Suppressor macrophage treated with lipopolysaccharide for 4 hours (primary cell): ENCODE measurements at places on chromosomes 7 and 10.

DNA sequence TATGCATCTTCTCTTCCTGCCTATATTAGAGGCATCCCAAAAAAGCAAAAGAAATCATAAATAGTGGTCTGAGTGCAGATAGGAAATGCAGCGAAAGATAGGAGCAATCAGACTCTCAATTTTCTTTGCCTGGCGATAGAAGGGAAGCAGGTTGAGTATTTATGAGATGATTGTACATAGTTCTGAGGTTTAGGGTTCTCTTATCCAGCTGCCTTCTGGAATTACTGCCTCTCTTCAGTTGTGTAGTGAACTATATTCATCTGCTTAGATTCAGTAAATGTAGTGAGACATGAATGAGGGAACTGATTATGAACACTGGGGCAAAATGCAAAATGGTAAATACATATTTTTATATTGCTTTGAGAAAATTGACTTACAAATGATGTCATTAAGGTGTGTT lies 93.0 kb upstream of the CYP26C1 start:
- no peak for DNase-seq

DNA sequence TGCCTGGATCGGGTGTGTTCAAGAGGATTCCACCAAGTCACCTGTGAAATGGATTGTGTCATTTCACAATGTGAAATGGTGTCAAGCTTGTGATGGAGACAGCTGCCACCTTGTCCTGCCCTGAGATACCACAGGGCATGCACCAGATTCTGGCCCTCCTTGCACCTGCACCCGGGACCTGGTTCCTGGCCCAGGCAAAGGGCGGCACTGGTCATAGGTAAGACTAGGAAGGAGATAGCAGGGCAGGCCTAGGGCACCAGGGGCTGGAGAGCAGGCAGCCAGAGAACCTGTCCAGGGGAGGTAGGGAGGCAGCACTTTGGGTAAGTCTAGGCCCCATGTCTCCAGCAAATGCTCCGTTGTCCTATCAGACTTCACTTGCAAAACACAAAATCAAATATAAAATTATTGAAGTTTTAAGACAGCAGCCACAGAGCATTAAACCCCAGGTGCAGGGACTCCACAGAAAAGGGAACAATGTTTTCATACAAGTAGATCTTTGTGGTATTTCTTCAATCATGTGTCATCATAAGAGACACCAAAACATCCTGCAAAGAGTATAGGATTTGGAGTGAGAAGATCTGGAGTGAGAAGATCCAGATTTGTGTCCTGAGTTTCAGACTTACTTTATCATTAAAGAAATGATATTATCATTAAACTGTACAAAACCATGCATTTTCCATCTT lies 22.7 kb upstream of the ZNF800 start:
- no peak for DNase-seq

DNA sequence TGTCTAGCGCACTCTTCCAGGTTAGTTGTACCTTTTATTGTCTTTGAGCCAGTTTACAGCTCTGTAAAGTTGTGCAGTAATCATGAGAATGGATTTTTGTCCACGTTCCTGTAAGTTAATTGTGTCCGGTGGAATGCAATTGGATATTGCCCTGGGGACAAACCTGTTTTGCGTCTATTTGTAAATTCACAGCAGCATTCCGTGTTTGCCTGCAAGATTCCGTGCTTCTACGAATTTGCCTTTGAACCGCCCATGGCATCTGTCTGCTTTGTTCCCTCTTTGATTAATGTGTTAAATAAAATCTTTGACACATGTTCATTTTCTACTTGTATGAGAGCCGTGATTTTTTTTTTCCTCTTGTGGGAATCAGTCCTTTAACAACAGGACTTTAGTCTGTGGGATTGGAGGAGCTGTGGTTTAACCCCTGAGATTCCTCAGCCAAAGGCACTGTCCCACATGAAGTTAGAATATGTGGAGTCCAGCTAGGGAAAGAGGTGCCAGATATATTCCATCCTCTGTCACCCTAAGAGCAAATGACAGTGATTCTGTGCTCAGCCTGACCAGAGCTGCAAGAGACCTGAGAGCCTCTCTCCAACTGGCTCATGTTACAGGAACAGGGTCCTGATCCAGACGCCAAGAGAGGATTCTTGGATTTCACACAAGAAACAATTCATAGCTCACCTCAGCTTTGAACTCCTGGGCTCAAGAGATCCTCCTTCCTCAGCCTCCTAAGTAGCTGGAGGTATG lies 126.3 kb downstream of the COL26A1 start:
- no peak for DNase-seq

DNA sequence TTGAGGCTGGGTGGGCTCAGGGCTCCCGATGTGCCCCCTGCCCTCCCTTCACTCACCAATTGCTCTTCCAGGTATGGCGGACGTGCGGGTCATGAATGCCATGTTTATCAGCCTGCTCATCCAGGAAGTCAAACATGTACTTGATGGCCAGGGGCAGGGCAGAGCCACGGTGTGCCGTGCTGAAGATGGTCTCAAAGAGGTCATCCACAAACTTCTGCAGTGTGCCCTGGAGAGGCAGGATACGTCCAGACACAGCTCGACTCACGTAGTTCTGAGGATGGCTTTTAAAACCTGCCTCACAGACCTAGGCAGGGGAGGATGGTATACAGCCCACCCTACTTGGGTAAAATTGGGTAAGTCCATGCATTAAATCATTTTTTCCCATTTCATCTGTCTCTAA lies 431.2 kb downstream of the PLXNA4 start:
- DNase-seq, result no peak

DNA sequence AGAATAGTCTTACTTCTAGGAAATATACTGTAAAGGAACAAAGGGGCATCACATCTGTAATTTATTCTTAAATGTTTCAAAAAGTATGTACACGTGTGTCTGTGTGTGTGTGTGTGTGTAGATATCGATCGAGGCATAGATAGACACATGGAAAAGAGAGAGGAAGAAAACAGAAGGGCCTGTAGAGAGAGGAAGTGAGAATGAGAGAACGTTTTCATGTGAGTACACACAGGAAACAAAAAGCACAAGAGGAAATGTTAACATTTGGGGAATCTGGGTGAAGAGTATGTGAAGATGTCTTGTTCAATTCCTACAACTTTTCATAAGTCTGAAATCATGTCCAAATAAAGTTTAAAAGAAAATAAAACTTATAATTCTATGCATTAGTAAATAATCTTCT lies 286.5 kb upstream of the SORCS1 start:
- DNase-seq, result no peak

DNA sequence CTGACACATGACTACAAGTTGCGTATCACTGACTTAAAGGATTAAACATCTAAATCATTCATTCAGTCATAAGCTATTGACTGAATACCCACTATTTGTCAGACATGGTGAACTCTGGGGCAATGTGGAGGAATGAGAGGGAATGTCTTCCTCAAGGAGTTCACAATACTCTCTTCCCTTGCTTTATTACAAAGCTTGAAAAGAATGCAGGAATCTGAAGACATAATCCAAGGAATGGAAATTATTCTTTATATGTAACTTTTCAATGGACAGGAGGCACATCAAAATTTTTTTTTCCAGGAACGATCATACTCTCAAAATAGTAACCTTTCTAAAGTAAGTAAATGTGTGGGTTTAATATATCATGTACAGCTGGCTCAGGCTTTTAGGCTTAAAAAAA lies 111.9 kb downstream of the ATXN7L1 start:
- DNase-seq, result no peak

GRCh38 chr7:44415510-44415909 lies 74.9 kb downstream of the NUDCD3 start:
- no peak for DNase-seq

GRCh38 chr10:2230478-2230877 lies 493.2 kb upstream of the ADARB2 start:
- no peak for DNase-seq

DNA sequence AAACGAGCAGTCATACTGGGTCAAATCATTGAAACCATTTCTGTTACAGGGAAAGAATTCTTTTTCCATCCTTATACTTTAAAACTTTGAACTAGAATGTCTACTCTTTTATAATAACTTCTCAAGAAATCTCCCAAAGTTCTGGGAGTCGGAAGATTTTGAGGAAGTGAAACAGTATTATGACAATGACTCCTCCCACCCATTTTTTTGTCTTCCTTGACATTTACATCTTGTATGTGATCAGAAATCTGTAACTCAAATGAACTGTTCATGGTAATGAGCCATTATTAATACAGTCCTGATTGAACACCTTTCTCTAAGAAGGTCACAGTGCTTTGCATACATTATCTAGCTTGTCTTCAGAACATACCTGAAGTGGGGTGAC lies 227.4 kb downstream of the CELF2 start:
- peak; percentile 74 for DNase-seq

- DNase-seq, result no peak
These were observed 5.6 kb upstream of the PAX2 start for GRCh38 chr10:100739517-100740368.

- DNase-seq, result no peak
These were observed 381.1 kb upstream of the ZMIZ1 start for GRCh38 chr10:78687626-78688025.

GRCh38 chr10:11639849-11640764 lies 28.7 kb upstream of the USP6NL start:
- no peak for DNase-seq

DNA sequence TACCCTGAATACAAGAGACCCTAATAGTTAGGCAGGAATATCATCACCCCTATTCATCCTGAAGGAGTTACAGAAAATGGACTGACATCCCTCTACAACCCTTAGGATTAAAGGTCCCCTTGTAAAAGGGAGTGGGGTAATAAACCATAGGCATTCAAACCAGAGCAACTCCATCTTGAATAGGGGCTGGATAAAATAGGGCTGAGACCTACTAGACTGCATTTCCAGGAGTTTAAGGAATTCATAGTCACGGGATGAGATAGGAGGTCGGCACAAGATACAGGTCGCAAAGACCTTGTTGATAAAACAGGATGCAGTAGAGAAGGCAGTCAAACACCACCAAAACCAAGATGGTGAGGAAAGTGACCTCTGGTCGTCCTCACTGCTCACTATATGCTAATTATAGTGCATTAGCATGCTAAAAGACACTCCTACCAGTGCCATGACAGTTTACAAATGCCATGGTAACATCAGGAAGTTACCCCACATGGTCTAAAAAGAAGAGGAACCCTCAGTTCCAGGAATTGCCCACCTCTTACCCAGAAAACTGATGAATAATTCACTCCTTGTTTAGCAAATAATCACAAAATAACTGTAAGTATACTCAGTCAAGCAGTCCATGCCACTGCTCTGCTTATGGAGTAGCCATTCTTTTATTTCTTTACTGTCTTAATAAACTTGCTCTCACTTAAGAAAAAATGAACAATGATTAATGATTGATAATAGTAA lies 37.2 kb downstream of the CUBN start:
- peak; percentile 32 for DNase-seq

DNA sequence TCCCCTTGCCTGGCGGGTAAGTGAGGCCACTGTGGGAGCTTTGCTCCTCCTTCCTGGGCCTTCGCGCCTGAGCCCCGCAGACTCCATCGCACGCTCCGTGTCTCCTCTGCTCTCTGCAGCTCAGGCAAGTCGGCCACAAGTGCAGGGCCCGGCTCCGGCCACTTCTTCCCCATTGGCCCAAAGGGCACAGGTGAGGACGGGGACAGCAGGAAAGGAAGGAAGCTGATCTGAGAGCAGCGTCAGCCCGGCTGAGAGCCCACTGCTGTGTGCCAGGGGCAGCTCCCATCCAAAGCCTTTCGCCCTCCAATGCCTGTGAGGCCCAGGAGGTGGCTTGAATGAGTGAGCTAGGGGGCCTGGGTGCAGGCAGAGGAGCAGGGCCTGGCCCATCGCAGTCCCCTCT lies 33.7 kb upstream of the RHEB start:
- no peak for DNase-seq

DNA sequence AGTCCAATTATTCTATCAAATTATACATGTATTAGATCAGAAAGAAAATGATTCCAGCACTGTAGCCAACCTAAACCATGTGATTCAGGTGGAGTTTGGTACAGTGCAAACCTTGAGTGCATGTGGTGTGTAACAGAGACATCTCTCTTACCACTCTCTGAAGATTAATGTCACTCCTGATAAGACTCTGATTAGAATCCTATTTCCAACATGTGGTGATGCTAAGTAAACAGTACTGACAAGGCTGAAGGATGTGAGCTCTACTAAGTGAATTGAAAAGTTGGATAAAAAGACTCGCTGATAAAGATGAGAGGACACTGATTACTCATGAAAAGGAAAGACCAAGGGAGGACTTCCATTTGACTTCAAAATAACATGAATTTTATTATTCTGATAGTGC lies 232.0 kb downstream of the SDK1 start:
- DNase-seq, result no peak

GRCh38 chr7:134954197-134955082 lies 31.9 kb upstream of the AGBL3 start:
- DNase-seq, result peak; percentile 54

- no peak for DNase-seq
These were observed 638.4 kb downstream of the GALNT17 start for GRCh38 chr7:71770269-71770907.

DNA sequence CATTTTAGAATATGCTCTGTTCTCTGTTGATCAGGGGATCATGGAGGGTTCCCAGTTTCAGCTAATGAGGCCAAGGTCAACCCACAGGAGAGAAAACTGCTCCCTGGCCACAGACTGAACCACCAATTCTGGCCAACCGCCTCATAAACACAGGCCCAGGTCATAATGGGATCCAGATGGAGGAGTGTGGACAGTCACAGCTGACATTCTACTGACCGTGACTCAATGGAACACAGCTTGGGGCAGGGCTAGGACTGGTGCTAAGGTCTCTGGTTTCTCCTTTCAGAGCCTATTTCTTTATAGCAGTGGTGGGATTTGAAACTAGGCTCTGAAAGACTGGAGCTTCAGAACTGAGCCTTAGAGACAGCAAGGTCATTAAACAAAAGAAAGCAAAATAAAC lies 68.3 kb downstream of the HIPK2 start:
- DNase-seq, result no peak

- peak; percentile 61 for DNase-seq
These were observed 2.8 kb downstream of the KCTD7 start for GRCh38 chr7:66631471-66631870.

GRCh38 chr10:1155791-1156615 lies 99.8 kb downstream of the WDR37 start:
- no peak for DNase-seq

DNA sequence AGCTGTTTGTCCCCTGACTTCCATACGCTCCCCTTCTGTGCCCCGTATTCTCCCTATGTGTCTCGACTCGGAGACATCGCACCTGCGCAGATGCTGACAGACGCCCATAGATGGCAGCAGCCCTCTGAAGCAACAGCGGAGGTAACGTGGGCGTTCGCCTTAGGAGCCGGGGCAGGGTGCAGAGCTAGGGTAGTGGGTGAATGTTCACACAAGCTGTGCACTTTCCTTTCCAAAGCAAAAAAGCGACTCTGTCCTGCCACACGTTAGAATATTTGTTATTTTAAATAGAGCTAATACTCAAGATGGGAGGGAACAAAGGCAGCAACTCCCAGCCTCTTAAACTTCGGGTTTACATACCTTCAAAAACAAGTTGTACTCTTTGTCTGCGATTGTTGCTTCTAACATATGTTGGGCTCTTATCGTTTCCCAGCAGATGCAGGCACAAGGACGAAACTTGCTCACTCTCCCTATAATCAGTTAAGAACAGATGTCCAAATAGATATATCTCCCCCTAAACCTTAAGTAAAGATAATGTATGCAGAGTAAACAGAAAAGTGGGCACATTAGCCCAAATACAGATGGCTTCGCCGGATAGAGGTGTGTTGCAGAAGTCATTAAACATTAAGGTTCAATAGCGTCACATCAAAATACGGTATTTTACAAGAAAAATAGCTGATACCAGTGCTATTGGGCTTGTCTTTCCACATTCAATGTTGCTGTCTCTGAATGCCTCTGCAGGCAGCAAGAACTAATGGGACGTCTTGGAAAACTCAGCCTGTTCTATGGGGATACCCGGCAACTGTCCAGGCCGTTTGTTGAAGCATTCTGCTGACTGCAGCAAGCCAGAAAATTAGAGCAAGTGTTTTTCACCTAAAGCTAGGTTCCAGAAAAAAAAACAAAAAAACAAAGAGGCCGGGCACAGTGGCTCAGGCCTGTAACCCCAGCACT lies 340.3 kb upstream of the PRKCQ start:
- peak; percentile 83 for DNase-seq
